ENCODE measurements at places on chromosomes 4 and X.

- peak; percentile 16 for DNase-seq
These were observed 317.7 kb upstream of the ANXA10 start for GRCh38 chr4:167774646-167775045.

GRCh38 chr4:83629945-83630721 is 94.2 kb downstream of the GPAT3 start:
- peak; percentile 82 for DNase-seq

- no peak for DNase-seq
These were observed 104.7 kb downstream of the ABLIM2 start for GRCh38 chr4:8053688-8054449.

- DNase-seq: no peak
These were observed 77.3 kb downstream of the STK32B start for GRCh38 chr4:5128569-5128968.

GRCh38 chr4:166366012-166366411 is 493.0 kb downstream of the TLL1 start:
- DNase-seq: no peak

DNA sequence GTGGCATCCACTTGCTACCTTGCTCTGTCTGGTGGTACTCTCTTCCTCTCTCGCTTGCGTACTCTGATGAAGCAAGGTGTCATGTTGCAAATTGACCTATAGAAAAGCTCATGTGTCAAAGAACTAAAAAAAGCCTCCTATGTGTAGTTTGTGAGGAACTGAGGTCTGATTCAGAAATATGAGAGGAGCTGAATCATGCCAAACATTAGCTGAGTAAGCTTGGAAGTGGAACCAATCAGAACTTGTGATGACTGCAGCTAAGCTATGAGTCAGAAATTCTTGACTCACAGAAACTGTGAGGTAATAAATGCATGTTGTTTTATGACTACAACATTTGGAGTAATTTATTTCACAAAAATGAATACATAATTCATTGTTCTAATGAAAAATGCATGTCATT is 2138.8 kb downstream of the PCDH7 start:
- DNase-seq: peak; percentile 91

Data from foreskin fibroblast (primary cell).